ENCODE measurements at places on chromosomes 2 and 18.

- no peaks in the 10 kb centered on the region for H3K27me3 ChIP-seq
- H3K4me1 ChIP-seq: no peaks in the 10 kb centered on the region
- H3K4me3 ChIP-seq: no peak overlapping the region
- no peaks in the 10 kb centered on the region for H3K36me3 ChIP-seq
Measured at GRCh38 chr2:176364273-176364977, 95.2 kb downstream of the MTX2 start.

GRCh38 chr2:215888680-215889079, 124.7 kb downstream of the MREG start:
- H3K4me1 ChIP-seq: peaks cover 3% of the 10 kb centered on the region
- no peak for DNase-seq
- H3K27me3 ChIP-seq: no peaks in the 10 kb centered on the region
- no peak overlapping the region for H3K27ac ChIP-seq
- no peak overlapping the region for H3K4me3 ChIP-seq
- H3K36me3 ChIP-seq: no peaks in the 10 kb centered on the region

GRCh38 chr2:201654616-201655384, 11.5 kb upstream of the TMEM237 start:
- H3K4me3 ChIP-seq: no peak overlapping the region
- no peak overlapping the region for H3K27ac ChIP-seq
- no peak for DNase-seq
- peaks cover 5% of the 10 kb centered on the region for H3K4me1 ChIP-seq
- no peaks in the 10 kb centered on the region for H3K36me3 ChIP-seq

DNA sequence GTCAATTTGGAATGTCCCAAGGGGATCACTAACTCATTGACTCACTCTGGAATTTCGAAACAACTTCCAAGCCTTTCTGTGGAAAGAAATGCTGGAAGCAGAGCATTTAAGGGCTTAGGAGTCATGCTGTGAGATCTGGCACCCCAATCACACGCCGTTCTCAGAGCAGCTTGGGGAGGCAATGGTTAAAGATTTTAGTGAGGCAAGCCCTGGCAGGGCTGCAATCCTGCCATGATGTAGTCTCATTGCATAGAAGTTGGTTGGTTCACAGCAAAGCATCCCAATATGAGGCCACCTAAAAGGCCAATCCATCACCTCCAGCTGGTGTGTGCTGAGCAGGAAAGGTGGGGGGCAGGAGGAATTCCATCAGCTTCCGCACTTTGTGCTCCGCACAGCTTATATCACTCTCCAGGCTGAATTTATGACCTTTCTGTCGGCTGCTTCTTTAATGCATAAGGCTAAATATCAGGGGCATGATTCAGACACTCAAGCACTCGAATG, 1043.9 kb upstream of the POU3F3 start:
- no peak overlapping the region for H3K4me3 ChIP-seq
- no peak for DNase-seq
- no peaks in the 10 kb centered on the region for H3K36me3 ChIP-seq
- no peaks in the 10 kb centered on the region for H3K27me3 ChIP-seq
- H3K27ac ChIP-seq: no peak overlapping the region
- no peaks in the 10 kb centered on the region for H3K4me1 ChIP-seq

GRCh38 chr2:36433311-36434217, 78.0 kb downstream of the CRIM1 start:
- H3K27me3 ChIP-seq: no peaks in the 10 kb centered on the region
- no peak overlapping the region for H3K4me3 ChIP-seq
- peaks cover 32% of the 10 kb centered on the region for H3K4me1 ChIP-seq
- H3K27ac ChIP-seq: peak overlapping the region; percentile 70
- DNase-seq: no peak
- H3K36me3 ChIP-seq: no peaks in the 10 kb centered on the region

GRCh38 chr18:58054041-58054781, 10.2 kb downstream of the NEDD4L start:
- H3K4me3 ChIP-seq: no peak overlapping the region
- DNase-seq: no peak
- H3K27me3 ChIP-seq: no peaks in the 10 kb centered on the region

GRCh38 chr2:157254041-157254440, 3.5 kb upstream of the GALNT5 start:
- no peaks in the 10 kb centered on the region for H3K36me3 ChIP-seq
- no peak for DNase-seq
- no peak overlapping the region for H3K4me3 ChIP-seq
- no peaks in the 10 kb centered on the region for H3K27me3 ChIP-seq
- H3K27ac ChIP-seq: no peak overlapping the region

DNA sequence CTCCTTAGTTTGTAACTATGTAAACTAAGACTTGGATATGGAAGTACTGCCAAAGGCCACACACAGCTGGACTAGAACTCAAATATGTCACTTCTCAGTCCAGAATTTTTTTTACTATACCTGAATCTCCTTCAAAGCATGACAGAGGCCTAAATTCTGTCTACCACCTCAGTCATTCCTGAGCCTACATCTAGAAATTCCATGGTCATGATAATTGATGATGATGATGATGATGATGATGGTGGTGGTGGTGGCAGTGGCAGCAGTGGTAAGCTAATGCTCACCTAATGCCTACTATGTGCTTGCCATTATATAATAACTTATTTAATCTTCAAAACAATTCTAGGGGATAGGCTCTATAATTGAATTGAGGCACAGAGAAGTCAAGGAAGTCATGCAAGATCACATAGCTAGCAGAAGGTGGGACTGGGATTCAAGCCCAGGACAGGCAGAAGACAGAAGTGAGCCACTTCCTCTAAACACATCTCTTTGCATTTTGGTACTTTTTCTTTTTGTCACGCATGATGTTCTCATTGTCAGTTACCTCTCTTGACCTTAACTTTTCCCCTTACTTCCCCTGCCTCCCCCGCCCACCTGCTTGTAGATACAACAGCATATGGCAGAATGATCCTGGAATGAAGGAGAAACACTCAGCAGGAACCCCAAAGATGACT, 539.3 kb downstream of the TNS1 start:
- no peak overlapping the region for H3K4me3 ChIP-seq
- DNase-seq: no peak
- H3K27ac ChIP-seq: no peak overlapping the region
- no peaks in the 10 kb centered on the region for H3K27me3 ChIP-seq

DNA sequence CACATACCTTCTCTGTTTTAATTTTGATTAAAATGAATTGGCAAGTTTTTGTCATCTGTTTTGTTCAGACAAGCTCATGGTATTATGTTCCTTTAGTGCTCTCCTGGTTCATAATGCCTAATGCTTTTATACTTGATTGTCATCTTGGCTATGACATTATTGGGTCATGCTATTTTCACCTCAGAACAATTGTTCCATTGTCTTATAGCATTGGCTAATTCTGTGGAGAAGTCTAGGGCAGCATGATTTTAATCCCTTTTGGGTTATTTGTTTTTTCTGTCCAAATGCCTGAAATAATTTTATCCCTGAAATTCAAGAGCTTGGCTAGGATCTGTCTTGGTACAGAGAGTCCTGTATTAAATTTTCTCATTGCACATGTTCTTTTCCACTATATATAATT, 83.8 kb upstream of the CCDC85A start:
- no peaks in the 10 kb centered on the region for H3K4me1 ChIP-seq
- H3K27ac ChIP-seq: no peak overlapping the region
- DNase-seq: no peak
- H3K4me3 ChIP-seq: no peak overlapping the region
- no peaks in the 10 kb centered on the region for H3K36me3 ChIP-seq
- H3K27me3 ChIP-seq: no peaks in the 10 kb centered on the region

DNA sequence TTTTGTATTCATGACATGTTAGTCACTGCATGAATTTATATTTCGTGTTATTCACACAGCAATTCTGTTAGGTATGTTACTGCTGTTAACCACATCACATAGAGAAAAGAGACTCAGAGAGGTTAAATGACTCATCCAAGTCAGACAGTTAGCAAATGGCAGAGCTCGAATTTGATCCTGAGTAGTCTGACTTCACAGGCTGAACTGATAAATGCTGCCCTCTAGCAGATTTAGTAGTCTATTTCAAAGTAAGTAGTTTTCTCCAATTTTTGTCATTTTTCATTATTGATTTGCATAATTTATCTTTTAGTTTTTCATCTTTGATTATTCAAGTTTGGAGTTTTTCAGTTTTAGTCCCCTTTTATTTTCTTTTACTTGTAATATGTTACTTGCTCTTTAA, 58.3 kb downstream of the WDR7 start:
- no peak overlapping the region for H3K4me3 ChIP-seq
- H3K27ac ChIP-seq: no peak overlapping the region
- H3K4me1 ChIP-seq: peaks cover 7% of the 10 kb centered on the region
- DNase-seq: no peak

DNA sequence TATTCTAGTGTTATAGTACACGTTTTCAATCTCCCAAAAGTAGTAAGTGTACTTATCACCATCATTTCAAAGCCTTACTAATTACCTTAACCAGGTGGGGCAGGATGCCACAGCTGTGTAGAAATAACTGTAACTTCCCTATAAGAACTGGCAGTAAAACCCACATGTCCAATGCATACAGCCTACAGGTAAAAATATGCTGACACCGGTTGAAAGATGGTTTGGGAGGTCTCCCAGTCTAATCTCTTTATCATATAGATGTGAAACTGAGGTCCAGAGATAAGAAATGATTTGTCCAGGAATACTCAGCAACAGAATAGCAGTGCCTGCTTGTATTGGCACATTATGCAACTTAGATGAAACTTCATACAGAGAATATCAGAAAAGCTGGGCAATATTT, 322.9 kb downstream of the BCL11A start:
- no peaks in the 10 kb centered on the region for H3K27me3 ChIP-seq
- no peak overlapping the region for H3K27ac ChIP-seq
- no peak for DNase-seq
- no peaks in the 10 kb centered on the region for H3K36me3 ChIP-seq
- no peak overlapping the region for H3K4me3 ChIP-seq

DNA sequence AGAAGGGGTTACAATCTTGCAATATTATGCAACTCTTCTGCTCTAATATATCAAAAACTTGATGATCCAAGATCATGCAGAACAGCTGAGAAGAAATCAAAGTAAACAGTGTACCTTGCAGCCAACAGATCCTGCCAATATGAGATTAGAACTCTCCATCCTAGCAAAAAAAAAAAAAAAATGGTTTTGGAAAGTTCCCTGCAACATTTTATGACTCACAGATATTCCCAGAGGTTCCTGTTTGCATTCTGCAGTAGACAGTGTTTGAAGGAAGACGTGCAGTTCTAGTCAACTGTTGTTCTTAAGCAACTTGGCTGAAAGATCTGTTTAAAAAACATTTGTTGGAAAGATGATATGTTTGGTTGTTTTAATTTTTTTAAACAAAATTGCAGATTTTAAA, 103.6 kb upstream of the WDR75 start:
- no peaks in the 10 kb centered on the region for H3K27me3 ChIP-seq
- peaks cover 5% of the 10 kb centered on the region for H3K4me1 ChIP-seq
- H3K36me3 ChIP-seq: no peaks in the 10 kb centered on the region
- peak overlapping the region; percentile 69 for H3K27ac ChIP-seq
- H3K4me3 ChIP-seq: no peak overlapping the region

DNA sequence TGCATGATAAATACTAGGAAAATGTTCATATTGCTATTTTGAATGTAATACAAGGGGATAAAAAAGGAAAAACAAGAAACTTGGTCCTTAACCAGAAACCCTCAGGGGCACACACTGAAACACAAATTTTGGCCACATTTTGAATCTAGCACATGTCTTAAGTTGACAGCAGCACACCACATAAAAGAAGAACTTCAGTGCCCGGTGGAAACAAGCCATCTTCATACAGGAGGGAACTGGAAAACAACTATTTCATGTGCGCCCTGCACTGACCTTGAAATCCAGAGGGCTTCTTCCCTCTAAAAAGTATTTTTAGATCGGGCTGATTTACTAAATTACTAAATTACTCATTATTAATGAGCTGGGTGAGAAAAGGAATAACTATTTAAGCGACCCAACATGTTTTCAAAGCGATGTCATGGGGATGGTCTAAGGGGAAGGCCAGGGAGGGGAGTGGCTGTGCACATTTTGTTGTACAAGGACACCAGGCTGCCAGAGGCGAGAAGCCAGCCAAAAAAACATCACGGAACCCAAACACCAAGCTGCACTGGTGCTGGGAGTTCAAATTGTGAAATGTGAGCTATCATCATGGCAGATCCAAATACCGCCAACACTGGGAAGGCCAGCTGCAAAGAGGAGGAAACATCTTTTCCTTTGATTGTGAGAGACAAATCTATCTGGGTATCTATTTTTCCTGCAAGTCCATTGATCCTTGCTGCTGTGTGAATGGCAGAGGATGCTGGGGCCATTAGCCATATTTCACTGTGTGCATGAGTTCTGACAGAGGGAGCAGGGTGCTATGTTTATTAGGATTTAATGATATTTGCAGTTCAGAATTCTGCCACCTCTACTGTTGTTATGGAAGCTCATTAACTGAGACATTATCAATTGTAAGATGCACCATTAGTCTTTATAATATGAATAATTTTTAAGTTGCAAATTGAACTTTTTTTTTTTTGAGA, 150.7 kb upstream of the LMAN1 start:
- no peaks in the 10 kb centered on the region for H3K27me3 ChIP-seq
- DNase-seq: no peak
- peak overlapping the region; percentile 11 for H3K27ac ChIP-seq
- peaks cover 36% of the 10 kb centered on the region for H3K4me1 ChIP-seq

- peak overlapping the region; percentile 38 for H3K4me3 ChIP-seq
- H3K36me3 ChIP-seq: no peaks in the 10 kb centered on the region
- H3K27me3 ChIP-seq: no peaks in the 10 kb centered on the region
- DNase-seq: no peak
- peak overlapping the region; percentile 61 for H3K27ac ChIP-seq
Measured at GRCh38 chr18:36692921-36693332, 135.9 kb downstream of the TPGS2 start.

- DNase-seq: peak; percentile 90
- no peaks in the 10 kb centered on the region for H3K36me3 ChIP-seq
- peaks cover 65% of the 10 kb centered on the region for H3K4me1 ChIP-seq
- H3K27me3 ChIP-seq: no peaks in the 10 kb centered on the region
- peak overlapping the region; percentile 87 for H3K27ac ChIP-seq
- no peak overlapping the region for H3K4me3 ChIP-seq
Measured at GRCh38 chr18:44826418-44827259, 146.0 kb downstream of the SETBP1 start.

DNA sequence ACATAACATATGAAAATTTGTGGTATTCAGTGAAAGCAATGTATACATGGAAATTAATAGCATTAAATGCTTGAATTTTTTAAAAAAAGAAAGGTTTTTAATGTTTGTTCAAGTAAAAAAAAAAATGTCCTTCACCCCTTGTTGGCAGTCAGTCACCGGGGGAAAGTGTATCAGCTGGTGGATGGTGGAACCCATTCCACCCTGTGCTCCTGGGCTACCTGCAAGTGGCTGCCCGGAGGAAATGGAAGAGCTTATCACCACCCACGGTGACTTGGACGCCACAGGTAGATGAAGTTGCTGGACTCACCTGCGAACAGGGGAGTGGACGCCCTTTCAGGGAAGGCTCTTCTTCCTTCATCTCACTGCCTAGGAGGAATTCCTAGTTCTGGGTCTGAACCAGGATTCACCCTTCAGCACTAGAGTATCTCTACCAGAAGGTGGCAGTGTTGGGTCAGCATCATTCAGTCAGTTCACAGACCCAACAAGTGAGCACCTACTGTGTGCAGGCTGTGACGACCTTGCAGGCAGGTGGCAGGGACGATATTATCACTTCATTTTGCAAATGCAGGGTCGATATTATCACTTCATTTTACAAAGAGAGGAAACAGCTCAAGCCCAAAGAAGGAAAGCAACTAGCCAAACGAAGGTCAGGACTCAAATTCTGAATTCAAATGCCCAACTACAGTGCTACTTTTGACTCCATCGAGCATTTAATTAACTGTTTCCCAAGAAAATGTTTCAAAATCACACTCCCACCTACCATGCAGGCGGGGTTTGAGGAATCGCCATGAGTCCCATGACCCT, 35.8 kb downstream of the CIB4 start:
- peak overlapping the region; percentile 39 for H3K27ac ChIP-seq
- no peak overlapping the region for H3K4me3 ChIP-seq
- H3K27me3 ChIP-seq: no peaks in the 10 kb centered on the region
- H3K4me1 ChIP-seq: peaks cover 12% of the 10 kb centered on the region
- H3K36me3 ChIP-seq: no peaks in the 10 kb centered on the region

Data from vagina (tissue), 2 donors.